ENCODE measurements at places on chromosomes 4 and X.

- DNase-seq: no peak
Measured at GRCh38 chrX:130330706-130331105, 9.0 kb upstream of the SLC25A14 start.

DNA sequence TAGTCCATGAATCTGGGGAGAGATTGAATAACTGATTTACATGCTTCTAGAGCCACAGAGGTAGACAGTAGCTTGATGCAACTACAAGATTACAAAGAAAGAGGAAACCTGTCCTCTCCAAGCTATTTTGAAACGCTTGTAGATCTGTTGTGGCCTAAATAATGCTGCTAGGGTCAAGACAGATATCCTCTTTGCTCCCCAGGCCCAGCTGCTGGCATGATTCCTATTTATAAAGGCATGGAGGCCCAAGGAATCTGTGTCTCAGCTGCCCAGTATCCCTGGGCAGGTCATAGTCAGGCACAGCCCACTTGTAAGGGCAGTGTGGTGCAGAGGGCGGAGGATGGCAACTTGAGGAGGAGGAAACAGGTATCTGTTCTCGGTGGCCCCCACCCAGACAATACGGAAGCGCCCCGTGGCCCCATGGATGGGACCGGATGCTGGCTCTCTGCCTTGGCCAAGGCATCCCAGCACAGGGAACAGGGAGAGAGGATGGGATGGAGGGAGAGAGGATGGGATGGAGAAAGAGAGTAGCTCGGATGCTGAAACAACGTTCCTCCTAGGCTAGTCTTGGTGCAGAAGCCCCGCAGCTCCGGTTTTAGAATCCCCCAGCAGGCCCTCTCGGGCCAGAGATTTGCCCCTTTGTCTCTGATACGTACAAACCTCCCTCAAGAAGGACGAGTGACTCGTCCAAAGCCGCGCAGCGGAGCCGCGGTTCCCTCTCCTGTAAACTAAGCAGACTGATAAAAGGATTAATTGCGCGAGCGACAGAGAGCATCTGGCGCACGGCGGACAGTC lies 767 bp upstream of the SMIM20 start:
- DNase-seq: no peak

- no peak for DNase-seq
Measured at GRCh38 chr4:105858466-105859040, 36.7 kb upstream of the NPNT start.

DNA sequence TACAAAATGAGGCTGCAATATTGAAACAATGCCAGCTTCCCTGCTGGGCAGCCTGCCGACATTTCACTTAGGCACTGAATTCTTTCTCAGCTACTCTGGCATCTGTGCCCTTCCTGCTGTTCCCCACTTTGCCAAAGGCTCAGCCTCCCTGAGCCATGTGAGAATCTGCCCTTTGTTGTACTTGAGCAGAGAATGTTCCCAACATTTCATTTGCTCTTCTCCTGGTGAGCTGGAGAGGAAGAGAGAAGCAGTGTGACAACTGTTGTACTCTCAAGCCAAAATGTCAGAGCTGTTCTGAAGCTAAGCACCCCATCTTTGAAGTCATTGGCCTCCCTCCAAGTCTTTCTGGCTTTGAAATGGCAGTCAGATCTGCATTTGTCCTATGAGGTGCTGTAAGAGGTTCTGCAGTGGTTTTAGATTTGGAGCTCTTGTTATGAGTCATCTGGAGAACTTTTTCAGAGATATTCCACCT lies 32.5 kb downstream of the LANCL3 start:
- DNase-seq: no peak

GRCh38 chr4:25351777-25352416 lies 25.2 kb upstream of the ANAPC4 start:
- no peak for DNase-seq

- no peak for DNase-seq
Measured at GRCh38 chrX:18146954-18147353, 73.7 kb downstream of the BEND2 start.

- DNase-seq: no peak
Measured at GRCh38 chr4:138248058-138248457, 5.9 kb upstream of the SLC7A11 start.

DNA sequence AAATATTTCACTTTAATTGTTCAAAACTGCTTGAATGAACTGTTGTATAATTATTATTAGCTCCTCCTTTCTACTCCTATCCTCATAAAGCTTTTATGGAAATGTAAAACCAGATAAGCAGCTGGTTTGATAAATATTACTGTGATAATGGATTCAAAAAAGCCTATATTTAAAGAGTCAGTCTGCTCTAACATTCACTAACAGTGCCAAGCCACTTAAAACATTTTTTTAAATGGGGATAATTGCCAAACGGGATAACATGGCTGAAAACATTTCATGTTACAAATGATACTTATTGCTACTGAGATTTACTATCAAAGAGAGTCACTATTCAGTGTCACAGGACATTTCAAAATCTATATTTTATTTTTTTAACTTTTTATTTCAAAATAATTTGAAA lies 17.4 kb downstream of the ARHGAP24 start:
- no peak for DNase-seq
